ENCODE measurements at places on chromosomes 6 and 20. TPM values are rescaled to one million over a fixed set of nuclear protein-coding genes. Genes with fewer than 3 reads are reported as not detected.

The RBCK1 gene
- total RNA-seq: 149 TPM

- H3K4me3 ChIP-seq: no peak overlapping the region
- no peaks in the 10 kb centered on the region for H3K4me1 ChIP-seq
- H3K36me3 ChIP-seq: no peaks in the 10 kb centered on the region
- H3K27me3 ChIP-seq: peaks cover 4% of the 10 kb centered on the region
Measured at GRCh38 chr20:57060407-57061050, 205.9 kb downstream of the BMP7 start.

The ZCCHC3 gene
- 29.0 TPM for total RNA-seq

DNA sequence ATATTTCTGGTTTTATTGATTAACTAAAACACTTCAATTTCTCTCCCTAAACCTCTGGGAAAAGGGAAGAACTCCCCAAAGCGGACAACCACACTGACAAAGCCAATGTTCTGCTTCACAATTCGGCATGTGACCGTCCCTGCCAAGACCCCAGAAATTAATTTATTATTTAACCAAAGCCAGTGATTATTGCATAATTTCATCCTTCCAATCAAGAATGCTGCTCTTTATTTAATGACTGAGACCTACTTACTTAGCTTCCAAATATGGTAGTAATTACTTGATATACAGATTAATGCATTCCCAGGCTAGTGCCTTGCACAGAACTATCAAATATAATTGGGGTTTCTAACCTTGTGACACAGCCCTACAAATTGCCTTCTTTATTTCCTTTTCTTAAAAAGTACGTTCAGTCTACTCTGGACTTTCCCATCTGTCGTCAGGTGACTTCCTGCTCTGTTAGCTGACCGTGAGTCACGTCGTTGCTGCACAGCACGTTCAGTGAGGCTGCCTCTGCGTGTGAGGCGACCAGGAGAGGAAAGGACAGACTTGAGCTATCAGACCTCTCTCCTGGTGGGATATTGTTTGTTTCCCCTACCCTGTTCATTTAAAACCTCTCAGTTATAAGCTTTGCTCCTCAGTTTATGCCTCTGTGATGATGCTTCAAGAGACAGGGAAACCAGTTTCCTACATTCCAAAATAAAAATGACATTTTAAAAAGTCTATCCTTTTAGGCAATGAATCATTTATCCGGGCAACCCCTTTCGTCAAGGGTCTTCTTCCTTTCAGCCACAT is 55.7 kb upstream of the TNFAIP3 start:
- peak overlapping the region; percentile 72 for H3K27ac ChIP-seq
- peaks cover 42% of the 10 kb centered on the region for H3K4me1 ChIP-seq
- H3K4me3 ChIP-seq: peak overlapping the region; percentile 35
- H3K36me3 ChIP-seq: peaks cover 9% of the 10 kb centered on the region
- peak; percentile 84 for DNase-seq

GRCh38 chr6:13304101-13304500 is 24.2 kb downstream of the TBC1D7 start:
- H3K27me3 ChIP-seq: no peaks in the 10 kb centered on the region
- peak overlapping the region; percentile 17 for H3K27ac ChIP-seq
- H3K4me1 ChIP-seq: peaks cover 23% of the 10 kb centered on the region
- peaks cover 57% of the 10 kb centered on the region for H3K36me3 ChIP-seq
- peak; percentile 15 for DNase-seq
- H3K4me3 ChIP-seq: no peak overlapping the region

DNA sequence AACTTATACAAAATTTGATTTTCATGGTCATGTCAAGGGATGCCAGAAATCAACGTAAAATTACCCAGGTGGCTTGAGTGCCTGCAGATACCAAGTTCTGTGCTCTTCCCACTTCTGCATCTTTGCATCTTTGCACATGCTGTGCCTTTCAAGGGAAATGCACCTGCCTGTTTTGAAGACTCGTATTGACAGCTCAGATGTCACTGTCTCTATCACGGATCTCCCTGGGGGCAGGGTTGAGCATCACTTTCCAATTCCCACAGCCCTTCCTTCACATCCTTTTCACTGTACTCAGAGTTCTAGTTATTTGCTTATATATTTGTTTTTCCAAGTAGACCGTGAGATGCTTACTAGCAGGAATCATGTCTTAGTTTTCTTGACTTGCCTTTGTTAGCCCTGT is 274.2 kb downstream of the CDH26 start:
- peaks cover 13% of the 10 kb centered on the region for H3K27me3 ChIP-seq
- no peak for DNase-seq
- no peak overlapping the region for H3K4me3 ChIP-seq
- H3K27ac ChIP-seq: no peak overlapping the region

DNA sequence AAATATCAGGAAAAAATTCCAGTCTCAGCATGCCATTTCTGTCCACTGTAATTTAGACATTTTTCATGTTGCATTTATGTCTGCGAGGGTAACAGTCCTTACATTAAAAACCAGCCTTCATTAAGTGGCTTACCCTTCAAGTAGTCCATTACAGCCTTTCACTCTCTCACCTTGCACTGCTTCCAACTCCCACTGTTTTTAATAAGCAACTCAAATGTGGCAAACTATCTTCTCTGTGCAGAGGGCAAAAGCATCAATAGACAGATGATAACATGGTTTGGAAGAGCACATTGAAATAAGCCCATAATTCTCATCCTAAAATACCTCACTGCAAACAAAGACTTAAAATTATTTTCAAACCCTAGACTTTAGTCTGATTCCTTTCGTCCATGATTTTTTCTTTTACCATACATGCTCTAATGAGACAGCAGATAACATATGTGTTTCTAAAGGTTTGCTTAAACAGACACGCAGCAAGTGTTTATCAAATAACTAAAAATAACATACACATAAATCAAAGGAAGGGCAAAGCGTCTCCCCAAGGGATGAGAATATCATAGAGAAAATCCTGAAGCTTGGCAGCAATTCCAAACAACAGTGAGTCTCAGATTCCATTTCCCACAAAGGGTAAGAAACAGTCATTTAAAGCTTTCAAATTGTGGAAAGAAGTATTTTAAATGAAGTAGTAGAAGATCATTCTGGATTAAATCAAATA is 130.4 kb downstream of the PTPRK start:
- DNase-seq: no peak
- H3K27ac ChIP-seq: no peak overlapping the region
- no peak overlapping the region for H3K4me3 ChIP-seq
- H3K4me1 ChIP-seq: no peaks in the 10 kb centered on the region
- no peaks in the 10 kb centered on the region for H3K27me3 ChIP-seq

GRCh38 chr6:20548264-20548663 is 14.0 kb downstream of the CDKAL1 start:
- H3K4me3 ChIP-seq: no peak overlapping the region
- no peak overlapping the region for H3K27ac ChIP-seq
- H3K36me3 ChIP-seq: peaks cover 44% of the 10 kb centered on the region

GRCh38 chr6:114452785-114453401 is 110.1 kb upstream of the HS3ST5 start:
- no peaks in the 10 kb centered on the region for H3K36me3 ChIP-seq
- H3K27me3 ChIP-seq: no peaks in the 10 kb centered on the region
- DNase-seq: no peak
- no peak overlapping the region for H3K4me3 ChIP-seq
- H3K4me1 ChIP-seq: no peaks in the 10 kb centered on the region

DNA sequence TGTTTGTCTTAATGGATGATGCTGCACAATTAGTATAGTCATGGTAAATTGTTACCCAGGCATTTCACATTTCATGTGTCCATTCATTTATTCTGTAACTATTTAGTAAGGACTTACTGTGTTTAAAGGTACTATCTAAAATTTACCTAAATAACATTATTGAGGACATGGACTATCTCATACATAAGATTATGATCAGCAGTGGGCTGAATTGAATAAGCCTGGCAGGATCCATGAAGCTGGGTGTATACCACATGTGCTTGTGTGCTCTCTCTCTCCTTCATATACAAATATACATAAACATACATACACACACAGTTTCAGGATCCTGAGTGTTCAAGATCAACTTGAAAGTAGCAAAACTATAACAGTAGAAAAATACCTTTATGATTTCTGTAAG is 595.4 kb downstream of the EPM2A start:
- H3K27me3 ChIP-seq: no peaks in the 10 kb centered on the region
- no peaks in the 10 kb centered on the region for H3K36me3 ChIP-seq
- no peak overlapping the region for H3K27ac ChIP-seq
- no peaks in the 10 kb centered on the region for H3K4me1 ChIP-seq

DNA sequence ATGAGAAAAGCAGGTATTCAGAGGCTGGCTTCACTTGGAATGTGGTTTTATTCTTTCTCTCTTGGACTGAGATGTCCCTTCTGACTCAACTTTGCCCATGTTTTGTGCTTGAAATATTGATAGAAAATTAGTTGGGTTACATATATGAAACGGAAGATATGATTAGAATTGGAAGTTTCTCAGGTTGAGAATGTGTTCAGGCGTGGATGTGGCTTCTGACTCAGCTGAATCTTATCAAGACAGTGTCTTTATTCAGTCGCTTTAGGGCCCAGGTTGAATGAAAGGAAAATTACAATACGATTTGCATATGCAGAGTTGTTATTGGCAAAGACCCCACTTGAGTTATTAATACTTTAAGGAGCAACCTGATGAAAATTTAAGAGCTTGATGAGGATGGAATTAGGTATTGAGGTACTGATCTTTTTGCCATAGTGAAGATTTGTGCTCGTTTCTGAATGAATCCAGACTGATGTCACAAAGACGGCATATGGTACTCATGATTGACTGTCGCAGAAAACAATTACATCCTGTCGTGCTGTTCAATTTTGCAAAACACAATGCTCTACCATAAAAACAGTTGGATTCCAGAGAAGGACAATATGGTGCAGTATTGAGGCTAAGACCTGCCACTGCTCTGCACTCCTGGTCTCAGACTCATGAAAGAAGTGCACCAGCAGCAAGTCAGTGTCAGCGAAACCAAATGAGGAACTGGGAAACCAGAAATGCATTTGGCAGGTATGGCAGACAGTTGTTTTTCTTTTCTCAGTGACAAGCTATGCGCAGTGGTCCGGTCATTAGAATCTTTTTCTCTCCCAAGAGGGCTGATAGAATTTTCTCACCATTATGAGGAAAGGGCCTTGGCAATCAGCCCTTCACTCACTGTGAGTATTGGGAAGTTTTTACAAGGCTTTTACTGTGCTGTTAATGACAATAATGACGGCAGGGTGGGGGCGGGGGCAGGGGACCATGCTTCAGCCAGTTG is 158.3 kb downstream of the DOK5 start:
- H3K4me3 ChIP-seq: no peak overlapping the region
- H3K4me1 ChIP-seq: no peaks in the 10 kb centered on the region
- H3K36me3 ChIP-seq: no peaks in the 10 kb centered on the region
- DNase-seq: no peak
- no peak overlapping the region for H3K27ac ChIP-seq
- H3K27me3 ChIP-seq: no peaks in the 10 kb centered on the region

DNA sequence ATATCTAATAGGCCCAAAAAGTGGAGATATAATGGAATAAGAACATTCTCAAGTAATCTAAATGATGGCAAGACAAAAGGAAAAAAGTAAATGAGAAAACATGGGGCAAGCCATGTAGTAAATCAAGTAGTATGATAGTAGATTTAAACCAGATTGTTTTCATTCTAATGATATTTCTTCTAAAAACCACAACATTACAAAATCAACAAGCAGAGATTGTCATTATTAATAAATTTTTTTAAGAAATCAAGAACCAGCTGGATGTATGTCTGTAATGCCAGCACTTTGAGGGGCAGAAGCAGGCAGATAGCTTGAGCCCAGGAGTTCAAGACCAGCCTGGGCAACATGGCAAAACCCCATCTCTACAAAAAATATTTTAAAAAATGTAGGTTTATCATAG is 155.0 kb downstream of the RNGTT start:
- no peak overlapping the region for H3K4me3 ChIP-seq
- H3K4me1 ChIP-seq: peaks cover 17% of the 10 kb centered on the region
- DNase-seq: no peak
- H3K27ac ChIP-seq: no peak overlapping the region
- peaks cover 33% of the 10 kb centered on the region for H3K36me3 ChIP-seq
- H3K27me3 ChIP-seq: no peaks in the 10 kb centered on the region

The PHACTR1 gene
- 0.61 TPM for total RNA-seq

The C6orf58 gene
- total RNA-seq: not detected

GRCh38 chr6:6626187-6626586 is 37.7 kb downstream of the LY86 start:
- peaks cover 14% of the 10 kb centered on the region for H3K27me3 ChIP-seq
- no peak overlapping the region for H3K27ac ChIP-seq
- DNase-seq: no peak
- H3K4me3 ChIP-seq: no peak overlapping the region
- peaks cover 12% of the 10 kb centered on the region for H3K4me1 ChIP-seq
- no peaks in the 10 kb centered on the region for H3K36me3 ChIP-seq

GRCh38 chr6:56091159-56091869 is 156.1 kb downstream of the COL21A1 start:
- no peaks in the 10 kb centered on the region for H3K4me1 ChIP-seq
- no peak overlapping the region for H3K4me3 ChIP-seq
- DNase-seq: no peak
- H3K27me3 ChIP-seq: no peaks in the 10 kb centered on the region
- H3K36me3 ChIP-seq: no peaks in the 10 kb centered on the region

- H3K4me1 ChIP-seq: peaks cover 85% of the 10 kb centered on the region
- H3K4me3 ChIP-seq: no peak overlapping the region
- H3K36me3 ChIP-seq: peaks cover 48% of the 10 kb centered on the region
- H3K27ac ChIP-seq: peak overlapping the region; percentile 43
- no peak for DNase-seq
Measured at GRCh38 chr6:149334201-149334600, 16.7 kb downstream of the TAB2 start.

The C6orf141 gene
- 0.26 TPM for total RNA-seq

DNA sequence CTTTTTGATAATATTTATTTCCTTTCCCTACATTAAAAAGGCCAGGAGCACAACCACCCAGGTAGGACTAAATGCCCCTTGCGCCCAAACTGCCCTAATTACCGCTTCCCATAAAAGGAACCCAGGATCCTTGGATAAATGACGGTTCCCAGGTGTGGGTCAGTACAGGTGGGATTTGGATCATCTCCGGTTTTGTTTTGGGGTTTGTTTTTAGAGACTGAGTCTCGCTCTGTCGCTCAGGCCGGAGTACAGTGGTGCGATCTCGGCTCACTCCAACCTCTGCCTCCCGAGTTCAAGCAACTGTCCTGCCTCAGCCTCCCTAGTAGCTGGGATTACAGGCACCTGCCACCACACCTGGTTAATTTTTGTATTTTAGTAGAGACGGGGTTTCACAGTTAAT is 28.4 kb downstream of the ZNF217 start:
- no peak overlapping the region for H3K4me3 ChIP-seq
- H3K4me1 ChIP-seq: peaks cover 25% of the 10 kb centered on the region
- no peaks in the 10 kb centered on the region for H3K27me3 ChIP-seq
- H3K27ac ChIP-seq: peak overlapping the region; percentile 49
- H3K36me3 ChIP-seq: peaks cover 60% of the 10 kb centered on the region

DNA sequence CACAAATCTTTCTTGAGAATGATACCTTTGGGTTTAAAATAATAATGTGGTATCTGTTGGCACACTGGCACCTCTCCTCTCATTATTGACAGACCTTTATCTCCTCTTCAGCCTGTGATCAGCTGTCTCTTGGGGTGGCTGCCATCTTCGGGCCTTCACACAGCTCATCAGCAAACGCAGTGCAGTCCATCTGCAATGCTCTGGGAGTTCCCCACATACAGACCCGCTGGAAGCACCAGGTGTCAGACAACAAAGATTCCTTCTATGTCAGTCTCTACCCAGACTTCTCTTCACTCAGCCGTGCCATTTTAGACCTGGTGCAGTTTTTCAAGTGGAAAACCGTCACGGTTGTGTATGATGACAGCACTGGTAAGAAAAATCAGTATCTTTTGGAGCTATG is 232.8 kb downstream of the GRIK2 start:
- no peak overlapping the region for H3K27ac ChIP-seq
- no peaks in the 10 kb centered on the region for H3K4me1 ChIP-seq
- no peaks in the 10 kb centered on the region for H3K36me3 ChIP-seq

Data from activated CD8-positive, alpha-beta T cell treated with anti-CD3 and anti-CD28 coated beads, Interleukin-2, amount 10 ng/mL, durations not matched to agents 7 days and 5 days (primary cell).